Pancreas (tissue), 10 donors: ENCODE measurements at places on chromosomes 1 and 21.

DNA sequence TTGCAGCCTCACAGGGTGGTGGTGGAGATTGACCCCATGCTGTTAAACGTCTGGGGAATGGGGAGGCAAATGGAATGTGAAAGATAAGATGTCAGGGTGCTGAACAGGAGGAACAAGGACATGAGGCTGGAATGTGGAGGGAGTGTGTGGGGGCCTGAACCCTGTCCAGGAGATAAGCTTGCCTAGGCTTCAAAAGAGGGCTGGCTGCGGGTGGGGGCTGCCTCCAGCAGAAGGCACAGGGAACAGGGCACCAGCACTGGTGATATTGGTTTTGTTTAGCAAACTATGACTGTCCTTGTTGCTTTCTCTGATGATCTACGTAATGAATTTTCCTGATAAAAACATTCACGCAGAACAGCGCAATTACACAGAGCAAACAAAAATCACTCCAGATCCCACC lies 52.4 kb upstream of the LRP8 start:
- H3K36me3 ChIP-seq, result no peaks in the 10 kb centered on the region
- DNase-seq, result no peak
- no peaks in the 10 kb centered on the region for H3K27me3 ChIP-seq
- H3K4me1 ChIP-seq, result no peaks in the 10 kb centered on the region
- H3K27ac ChIP-seq, result no peak overlapping the region
- no peak overlapping the region for H3K4me3 ChIP-seq

- no peaks in the 10 kb centered on the region for H3K4me1 ChIP-seq
- H3K4me3 ChIP-seq, result no peak overlapping the region
- H3K27ac ChIP-seq, result no peak overlapping the region
- no peak for DNase-seq
- H3K27me3 ChIP-seq, result no peaks in the 10 kb centered on the region
- no peaks in the 10 kb centered on the region for H3K36me3 ChIP-seq
Observed at GRCh38 chr1:170310951-170311350, 165.2 kb downstream of the NTMT2 start.

- DNase-seq, result no peak
- H3K27me3 ChIP-seq, result no peaks in the 10 kb centered on the region
- H3K4me3 ChIP-seq, result no peak overlapping the region
- no peaks in the 10 kb centered on the region for H3K4me1 ChIP-seq
Observed at GRCh38 chr1:65830306-65830705, 37.6 kb downstream of the PDE4B start.

DNA sequence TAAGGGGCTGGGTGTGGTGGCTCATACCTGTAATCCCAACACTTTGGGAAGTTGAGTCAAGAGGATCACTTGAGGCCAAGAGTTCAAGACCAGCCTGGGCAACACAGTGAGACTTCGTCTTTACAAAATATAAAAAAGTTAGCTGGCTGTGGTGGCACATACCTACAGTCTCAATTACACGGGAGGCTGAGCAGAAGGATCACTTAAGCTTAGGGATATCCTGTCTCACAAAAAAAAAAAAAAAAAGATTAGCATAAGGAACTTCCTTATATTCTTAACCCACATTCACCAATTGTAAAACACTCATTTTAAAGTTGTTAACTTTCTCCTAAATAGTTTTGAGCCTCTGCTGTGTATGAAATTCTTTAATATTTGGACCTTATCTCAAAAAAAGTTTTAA lies 53.1 kb downstream of the ABCD3 start:
- no peaks in the 10 kb centered on the region for H3K36me3 ChIP-seq
- H3K27ac ChIP-seq, result no peak overlapping the region
- no peaks in the 10 kb centered on the region for H3K4me1 ChIP-seq
- no peaks in the 10 kb centered on the region for H3K27me3 ChIP-seq

GRCh38 chr1:68383092-68383491 lies 66.7 kb downstream of the RPE65 start:
- H3K36me3 ChIP-seq, result no peaks in the 10 kb centered on the region
- no peaks in the 10 kb centered on the region for H3K4me1 ChIP-seq
- no peak for DNase-seq

DNA sequence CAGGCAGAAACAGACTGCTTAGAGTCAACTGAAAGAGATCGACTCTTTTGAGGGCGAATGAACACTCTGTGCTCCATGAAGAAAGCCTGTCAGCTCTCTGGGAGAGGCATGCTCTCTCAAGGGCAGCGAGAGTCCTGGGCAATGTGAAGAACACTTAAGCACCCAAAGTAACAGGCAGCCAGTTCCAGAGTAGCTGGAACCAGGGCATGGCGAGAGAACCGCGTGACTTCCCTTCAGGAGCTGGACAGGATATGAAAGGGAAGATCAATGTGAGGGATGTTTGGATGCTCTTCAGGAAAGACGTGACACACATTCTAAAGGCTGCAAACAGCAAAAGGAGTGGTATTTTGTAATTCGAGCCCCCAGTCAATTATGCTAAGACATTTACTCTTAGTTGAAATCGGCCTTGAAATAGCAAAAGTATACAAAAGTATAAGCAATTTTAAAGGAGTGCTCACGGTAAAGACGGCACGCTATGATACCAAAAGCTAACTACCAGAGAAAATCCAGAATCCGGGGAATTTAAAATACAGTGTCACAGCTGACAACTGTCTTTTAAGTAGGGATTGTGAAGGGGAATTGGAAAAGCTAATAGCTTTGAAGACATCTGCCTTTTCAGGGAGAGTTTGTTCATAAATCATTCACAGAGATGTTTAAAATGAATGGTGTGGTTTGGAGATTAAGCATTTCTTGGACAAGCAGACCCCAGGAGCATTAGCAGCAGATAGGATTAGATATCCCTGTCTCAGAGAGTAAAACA lies 20.8 kb downstream of the ADAMTS5 start:
- H3K36me3 ChIP-seq, result no peaks in the 10 kb centered on the region
- no peaks in the 10 kb centered on the region for H3K4me1 ChIP-seq
- peaks cover 4% of the 10 kb centered on the region for H3K27me3 ChIP-seq
- no peak overlapping the region for H3K27ac ChIP-seq
- no peak overlapping the region for H3K4me3 ChIP-seq
- DNase-seq, result no peak

- no peak overlapping the region for H3K27ac ChIP-seq
- H3K27me3 ChIP-seq, result no peaks in the 10 kb centered on the region
- DNase-seq, result no peak
- H3K4me3 ChIP-seq, result no peak overlapping the region
- H3K36me3 ChIP-seq, result no peaks in the 10 kb centered on the region
Observed at GRCh38 chr1:215132156-215132555, 49.6 kb downstream of the KCNK2 start.

- H3K27ac ChIP-seq, result no peak overlapping the region
- H3K4me3 ChIP-seq, result no peak overlapping the region
- no peaks in the 10 kb centered on the region for H3K36me3 ChIP-seq
- no peaks in the 10 kb centered on the region for H3K4me1 ChIP-seq
Observed at GRCh38 chr1:183646776-183647175, 6.3 kb downstream of the APOBEC4 start.
